Stimulated activated CD8-positive, alpha-beta memory T cell treated with anti-CD3 and anti-CD28 coated beads, Interleukin-4, amount 100 ng/mL, for 4 hours (primary cell): ENCODE measurements at places on chromosomes 11 and 22.

DNA sequence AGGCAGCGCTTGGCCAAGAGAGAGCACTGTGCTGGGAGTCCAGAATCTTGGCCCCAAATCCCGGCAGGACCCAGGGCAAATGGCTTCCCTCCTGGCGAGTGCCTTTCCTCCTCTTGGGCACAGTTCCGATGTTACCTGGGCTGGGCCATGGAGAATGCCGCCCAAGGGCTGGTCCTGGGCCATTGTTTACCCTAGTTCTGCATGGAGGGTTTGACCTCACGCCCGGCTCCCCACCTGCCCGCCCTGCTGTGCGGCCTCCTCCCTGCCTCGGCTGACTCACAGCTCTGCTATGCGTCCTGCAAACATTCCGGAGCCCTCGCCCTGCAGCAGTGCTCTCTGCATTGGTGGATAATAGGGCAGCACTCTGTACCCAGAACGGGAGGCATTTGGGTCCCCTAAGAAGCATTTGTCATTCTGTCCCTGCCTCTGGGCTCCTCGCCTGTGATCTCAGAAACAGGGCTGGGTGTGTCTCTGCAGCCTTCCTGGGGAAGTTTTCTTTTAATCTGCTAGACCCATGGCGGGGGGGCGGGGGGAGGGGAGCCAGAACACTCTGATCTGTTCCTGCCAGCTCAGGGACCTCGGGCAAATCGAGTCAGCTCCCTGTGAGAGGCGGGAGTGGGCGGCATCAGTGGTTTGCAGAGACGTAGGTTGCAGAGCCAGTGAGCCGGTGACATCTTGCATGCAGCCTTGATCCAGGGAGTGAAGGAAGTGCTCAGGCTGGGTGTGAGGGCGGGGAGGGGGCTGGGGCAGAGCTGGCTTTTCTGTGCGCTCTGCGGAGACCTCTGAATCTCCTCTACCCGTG lies 32.9 kb upstream of the SMIM38 start:
- peak; percentile 80 for DNase-seq

DNA sequence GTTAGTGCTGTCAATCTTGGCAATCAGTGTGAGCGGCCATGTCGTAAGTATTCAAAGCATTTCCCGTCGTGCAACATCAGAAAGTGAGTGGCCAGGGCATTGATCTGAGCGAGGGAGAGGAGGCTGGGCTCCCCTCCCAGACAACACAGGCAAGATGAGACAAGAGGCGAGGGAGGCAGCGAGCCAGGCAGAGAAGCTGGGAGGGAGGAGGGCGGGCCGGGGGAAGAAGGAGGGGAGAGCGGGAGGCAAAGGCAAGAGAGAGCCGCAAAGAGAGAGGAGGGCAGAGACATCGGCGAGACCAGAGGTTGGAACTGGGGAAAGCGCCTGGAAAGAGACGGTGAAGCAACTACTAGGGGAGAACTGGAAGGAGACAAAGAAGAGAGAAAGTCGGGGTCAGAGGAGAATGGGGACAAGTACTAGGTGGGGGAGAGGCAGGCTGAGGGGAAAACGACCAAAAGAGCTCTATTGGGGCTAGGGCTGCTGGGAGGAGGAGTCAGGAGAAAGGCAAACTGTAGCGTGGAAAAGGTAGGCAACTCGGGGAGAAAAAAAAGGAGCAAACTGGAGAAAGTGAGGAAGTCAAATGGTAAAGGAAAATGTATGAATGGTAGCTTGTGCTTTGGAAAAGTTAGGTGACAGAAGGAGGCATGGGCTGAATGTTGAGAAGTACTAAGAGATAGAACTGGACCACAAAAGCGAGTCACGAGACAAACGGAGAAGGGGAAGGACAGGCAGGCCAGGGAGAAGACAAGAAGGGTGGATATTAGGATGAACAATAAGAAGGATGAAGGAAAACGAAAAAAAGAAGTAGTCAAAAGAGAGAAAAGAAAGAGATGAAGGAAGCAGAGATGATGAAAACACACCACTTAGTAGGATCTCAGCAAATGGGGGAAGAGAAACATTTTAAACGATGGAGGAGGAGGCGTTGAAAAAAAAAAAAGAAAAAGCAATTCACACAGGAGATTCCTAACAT lies 130.5 kb upstream of the C11orf58 start:
- no peak for DNase-seq

- DNase-seq, result no peak
Measured at GRCh38 chr22:30261134-30261533, 5.5 kb downstream of the OSM start.

- DNase-seq, result no peak
Measured at GRCh38 chr11:12043959-12044791, 35.7 kb upstream of the DKK3 start.

GRCh38 chr11:114280696-114281095 lies 15.5 kb upstream of the NNMT start:
- DNase-seq, result no peak

DNA sequence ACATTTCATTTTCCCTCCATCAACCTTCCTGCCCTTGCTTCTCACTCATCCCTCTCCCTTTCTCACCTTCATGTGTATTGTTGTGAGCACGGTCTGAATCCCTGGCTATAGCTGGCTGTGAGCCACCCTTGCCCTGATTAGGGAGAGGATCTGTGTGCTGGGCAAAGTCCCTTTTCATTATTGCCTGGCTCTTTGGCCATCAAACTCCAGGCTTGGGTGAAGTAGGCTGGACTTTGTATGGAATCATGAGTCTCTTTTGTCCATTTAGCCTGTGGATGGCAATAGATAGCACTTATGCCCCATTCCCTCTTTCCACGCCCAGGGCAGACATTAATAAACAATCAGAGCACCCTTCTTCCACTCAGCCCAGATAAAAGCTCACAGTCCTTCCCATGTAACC lies 6.7 kb downstream of the MYO18B start:
- DNase-seq, result no peak

DNA sequence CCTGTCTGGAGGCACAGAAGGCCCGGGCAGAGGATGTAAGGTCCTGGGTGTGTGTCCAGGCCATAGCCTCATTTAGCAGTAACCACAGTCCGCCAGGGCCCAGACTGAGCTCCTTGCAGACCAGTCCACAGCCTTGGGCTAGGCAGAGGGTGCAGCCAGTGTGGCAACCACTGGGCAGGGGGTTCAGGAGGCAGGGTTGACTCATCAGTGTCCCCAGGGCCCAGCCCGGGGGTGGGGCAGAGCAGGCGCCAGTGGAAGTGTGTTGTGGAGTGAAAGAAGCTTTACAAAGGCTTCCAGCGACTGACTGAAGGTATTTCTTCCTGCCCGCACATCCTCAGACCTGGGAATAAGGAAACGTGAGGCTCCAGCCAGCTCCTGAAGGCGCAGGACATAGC lies 27.7 kb upstream of the WNT11 start:
- DNase-seq, result no peak

DNA sequence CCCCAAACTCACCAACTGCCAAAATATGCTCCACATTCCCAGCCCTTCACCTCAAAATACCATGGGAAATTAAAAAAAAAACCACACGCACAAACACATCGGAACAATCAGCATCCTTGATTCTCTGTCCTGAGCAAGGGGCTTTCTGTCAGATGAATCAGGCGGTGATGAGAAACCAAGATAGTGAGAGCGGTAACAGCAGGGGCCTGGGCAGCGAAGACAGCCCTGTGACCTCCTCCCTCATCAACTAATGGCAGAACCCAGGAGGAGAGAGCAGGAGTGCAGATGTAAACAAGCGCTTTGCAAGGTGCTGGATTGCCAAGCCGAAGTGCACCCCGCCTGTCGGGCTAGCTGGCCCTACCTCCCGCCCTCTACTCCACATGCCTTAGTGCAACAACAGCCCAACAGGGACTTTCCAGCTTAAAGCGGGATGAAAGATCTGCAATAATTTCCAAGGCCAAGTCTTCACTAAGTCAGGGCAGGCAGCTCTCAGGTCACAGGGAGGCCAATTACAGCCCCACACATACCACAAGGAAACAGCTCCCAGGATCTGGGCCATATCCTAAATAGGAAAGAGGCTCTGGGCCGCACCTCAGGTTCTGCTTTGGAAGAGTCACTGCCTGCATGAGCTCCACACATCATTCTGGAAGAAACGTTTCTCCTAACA lies 72.2 kb upstream of the BID start:
- DNase-seq, result no peak

GRCh38 chr11:44453871-44454270 lies 111.6 kb upstream of the CD82 start:
- no peak for DNase-seq

GRCh38 chr11:65574811-65575567 lies 864 bp upstream of the EHBP1L1 start:
- DNase-seq, result no peak

DNA sequence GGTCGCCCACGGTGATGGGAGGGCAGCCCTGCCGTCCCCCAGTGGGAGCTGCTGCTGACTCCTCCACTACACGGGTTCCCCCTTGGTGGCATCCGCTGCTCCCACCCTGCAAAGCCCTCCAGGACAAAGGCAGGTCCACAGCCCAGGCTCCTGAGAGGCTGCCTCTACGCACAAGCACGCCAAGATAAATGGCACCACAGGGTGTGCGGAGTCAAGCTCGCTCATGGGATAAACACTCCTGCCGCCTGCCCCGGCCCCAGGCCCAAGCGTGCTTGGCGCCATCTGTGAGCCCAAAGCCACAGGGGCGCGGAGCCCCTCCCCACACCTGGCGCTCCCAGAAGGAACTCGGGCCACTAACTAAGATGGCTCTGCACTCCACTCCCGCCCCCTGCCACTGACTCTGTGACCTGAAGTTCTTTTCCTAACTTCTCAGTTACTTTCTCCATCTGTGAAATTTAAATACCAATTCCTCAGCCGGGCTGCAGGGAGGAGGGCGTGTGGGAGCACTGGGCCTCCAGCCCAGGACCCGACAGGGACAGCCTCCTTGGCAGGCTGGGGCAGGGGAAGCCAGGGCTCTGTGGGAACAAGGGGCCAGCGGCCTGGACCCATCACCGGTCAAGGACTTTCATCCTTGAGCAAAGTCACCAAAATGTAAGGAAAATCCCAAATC lies 14.9 kb downstream of the EHD1 start:
- no peak for DNase-seq

DNA sequence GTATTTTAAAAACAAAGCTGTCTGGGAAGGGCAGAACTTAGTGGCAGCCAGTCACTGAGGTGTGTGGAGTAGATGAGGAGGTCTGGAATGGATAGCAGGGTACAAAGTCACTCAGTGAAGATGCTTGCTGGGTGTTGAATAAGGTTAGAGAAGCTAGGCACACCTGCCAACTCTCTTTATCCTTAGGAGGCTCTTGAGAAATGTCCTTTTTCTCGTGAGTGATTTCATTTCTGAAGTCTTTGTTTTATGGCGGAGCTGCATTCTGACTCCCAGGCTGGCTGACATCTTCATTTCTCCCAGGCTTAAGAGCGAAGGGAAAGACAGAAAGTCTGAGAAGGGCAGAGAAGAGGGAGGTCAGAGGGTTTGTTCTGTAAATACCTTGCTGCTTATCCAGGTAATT lies 31.0 kb downstream of the CECR2 start:
- no peak for DNase-seq

DNA sequence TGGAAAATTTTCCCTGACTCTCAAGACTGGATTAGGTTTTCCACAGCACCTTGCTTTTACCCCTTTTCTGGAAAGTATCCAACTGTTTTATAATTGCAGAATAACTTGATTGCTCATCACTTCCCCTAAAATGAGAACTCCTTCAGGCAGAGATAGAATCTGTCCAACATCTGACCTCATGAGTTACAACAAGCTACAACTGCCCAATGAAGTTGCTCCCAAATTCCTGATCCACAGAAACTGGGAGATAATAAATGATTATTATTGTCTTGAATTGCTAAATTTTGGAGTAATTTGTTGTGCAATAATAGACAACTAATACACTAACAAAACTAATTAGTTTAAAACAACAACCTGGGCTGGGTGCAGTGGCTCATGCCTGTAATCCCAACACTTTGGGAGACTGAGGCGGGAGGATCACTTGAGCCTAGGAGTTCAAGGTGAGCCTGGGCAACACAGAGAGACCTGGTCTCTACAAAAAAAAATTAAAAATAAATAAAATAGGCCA lies 10.0 kb upstream of the CCDC83 start:
- no peak for DNase-seq
